ENCODE measurements at places on chromosomes 4 and X. TPM values are rescaled to one million over a fixed set of nuclear protein-coding genes. Genes with fewer than 3 reads are reported as not detected.

Gene TMEM154
- total RNA-seq: 0.08 TPM

Gene PAGE5
- not detected for total RNA-seq

Gene CTAG1B
- not detected for total RNA-seq

Gene ZDHHC15
- not detected for total RNA-seq

Gene BTK
- total RNA-seq: 0.08 TPM

Gene CT47B1
- not detected for total RNA-seq

Gene PF4V1
- total RNA-seq: not detected

Gene ATP1B4
- total RNA-seq: not detected

Gene RENBP
- total RNA-seq: 0.13 TPM
